ENCODE measurements at places on chromosomes 5 and 9.

- DNase-seq = no peak
Measured at GRCh38 chr9:110041452-110041851, 166.5 kb downstream of the C9orf152 start.

GRCh38 chr5:159309689-159310433 is 20.4 kb downstream of the IL12B start:
- DNase-seq = no peak

DNA sequence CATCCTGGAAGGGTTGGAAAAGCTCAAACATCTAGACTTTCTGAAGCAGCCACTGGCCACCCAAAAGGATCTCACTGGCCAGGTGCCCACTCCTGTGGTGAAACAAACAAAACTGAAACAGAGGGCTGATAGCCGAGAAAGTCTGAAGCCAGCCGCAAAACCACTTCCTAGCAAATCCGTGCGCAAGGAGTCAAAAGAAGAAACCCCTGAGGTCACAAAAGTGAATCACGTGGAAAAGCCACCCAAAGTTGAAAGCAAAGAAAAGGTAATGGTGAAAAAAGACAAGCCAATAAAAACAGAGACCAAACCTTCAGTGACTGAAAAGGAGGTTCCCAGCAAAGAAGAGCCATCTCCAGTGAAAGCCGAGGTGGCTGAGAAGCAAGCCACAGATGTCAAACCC is 87.6 kb downstream of the MAP1B start:
- no peak for DNase-seq

- peak; percentile 16 for DNase-seq
Measured at GRCh38 chr5:37554938-37555337, 175.8 kb downstream of the WDR70 start.

DNA sequence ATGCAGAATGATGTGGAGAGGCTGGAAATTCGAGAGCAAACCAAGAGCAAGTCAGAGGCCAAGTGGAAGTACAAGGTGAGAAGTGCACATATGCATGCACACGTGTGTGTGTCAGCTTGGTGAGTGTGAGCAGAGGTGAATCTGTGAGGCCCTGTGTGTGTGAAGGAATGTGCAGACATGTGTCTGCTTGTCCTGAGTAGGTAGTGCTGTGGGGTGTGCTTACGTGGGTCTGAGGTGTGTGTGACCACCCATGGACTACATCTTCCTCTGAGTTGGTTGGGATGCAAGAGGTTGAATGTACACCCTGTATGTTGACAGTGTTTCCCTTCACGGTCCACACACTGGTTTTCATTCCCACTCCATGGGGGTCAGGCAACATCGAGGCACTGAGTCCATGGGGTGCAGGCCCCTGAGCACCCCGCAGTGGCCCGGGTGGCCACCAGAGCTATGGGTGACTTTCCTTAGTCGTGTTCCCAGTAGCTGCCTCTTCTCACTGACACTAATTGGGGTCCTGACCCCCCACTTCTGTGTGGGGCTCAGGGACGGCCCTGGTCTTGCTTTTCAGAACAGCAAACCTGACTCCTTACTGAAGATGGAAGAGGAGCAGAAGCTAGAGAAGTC is 86.7 kb downstream of the PHF2 start:
- no peak for DNase-seq

GRCh38 chr9:88993327-88993726 is 2.1 kb downstream of the S1PR3 start:
- no peak for DNase-seq

Data from inflammatory macrophage treated with lipopolysaccharide for 4 hours (primary cell).